ENCODE measurements at places on chromosomes 7 and 10. TPM values are rescaled to one million over a fixed set of nuclear protein-coding genes. Genes with fewer than 3 reads are reported as not detected.
A peak's percentile ranks its signal among the peaks of the same experiment; 100 is the strongest.

Gene PKD2L1
- 0.16 TPM for total RNA-seq

DNA sequence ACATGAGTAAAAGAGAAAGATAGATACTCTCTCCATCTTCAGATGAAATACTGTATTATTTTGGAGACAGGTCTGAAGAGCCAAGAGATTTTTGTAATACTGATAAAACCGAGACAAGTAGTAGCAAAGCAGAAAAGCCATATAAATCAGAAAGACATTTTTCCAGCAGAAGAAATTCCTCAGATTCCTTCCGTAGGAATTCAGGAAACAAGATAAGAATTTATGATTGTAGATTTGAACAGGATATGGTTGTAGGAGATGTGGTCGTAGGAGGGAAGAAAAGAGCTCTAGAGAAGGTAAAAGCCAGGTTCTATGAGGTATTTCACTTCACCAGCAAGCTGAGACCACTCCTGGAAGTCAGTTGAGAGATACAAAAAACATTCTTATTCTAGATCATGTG is 17.6 kb upstream of the AASS start:
- no peak for DNase-seq

Gene PMPCB
- total RNA-seq: 54.9 TPM

Gene ITIH5
- total RNA-seq: 25.5 TPM

GRCh38 chr7:28792858-28793257 is 165.3 kb downstream of the TRIL start:
- DNase-seq: no peak

Gene KEL
- 1.3 TPM for total RNA-seq

GRCh38 chr7:67525588-67525987 is 529.0 kb downstream of the TYW1 start:
- DNase-seq: no peak

GRCh38 chr7:2000746-2001321 is 231.9 kb downstream of the MAD1L1 start:
- no peak for DNase-seq

Gene GPR158
- 0.21 TPM for total RNA-seq

DNA sequence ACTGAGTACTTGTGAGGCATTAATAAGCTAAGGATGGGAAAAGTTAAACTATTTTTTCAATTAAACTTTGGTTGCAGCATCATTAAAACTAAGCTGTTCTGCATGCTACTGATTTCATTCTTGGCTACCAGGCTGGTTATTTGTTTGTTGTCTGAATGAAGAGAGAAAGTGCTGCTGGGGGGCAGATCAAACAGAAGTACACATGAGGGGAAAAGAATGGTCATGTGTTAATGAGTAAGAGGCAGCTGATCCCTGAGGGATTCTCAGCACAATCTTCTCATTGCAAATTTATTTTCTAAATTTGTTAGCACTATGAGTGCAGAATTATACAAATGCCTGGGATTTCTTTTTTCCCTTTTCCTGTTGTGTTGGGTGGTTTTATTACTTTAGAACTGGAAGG is 213.2 kb upstream of the HPS1 start:
- DNase-seq: no peak

GRCh38 chr10:128007971-128008370 is 101.1 kb downstream of the PTPRE start:
- DNase-seq: no peak

DNA sequence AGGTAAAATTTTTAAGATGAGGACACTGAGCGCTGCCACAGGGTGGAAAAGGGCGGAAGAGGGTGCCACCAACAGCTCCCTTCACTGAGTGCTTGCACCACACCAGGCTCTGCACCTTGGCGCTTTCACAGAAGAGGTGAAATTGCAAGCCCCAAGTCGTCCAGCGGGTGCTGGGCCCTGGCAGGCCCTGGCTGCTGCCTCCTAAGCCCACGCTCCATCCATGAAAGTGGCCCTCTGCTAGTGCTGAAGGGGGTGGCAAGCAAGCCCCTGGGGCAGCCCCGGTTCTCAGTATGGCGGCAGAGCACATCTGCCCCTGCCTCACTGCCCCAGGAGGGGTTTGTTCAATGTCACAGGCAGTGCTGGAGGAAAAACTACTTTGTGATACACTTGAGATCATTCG is 95.1 kb downstream of the SLIT1 start:
- DNase-seq: no peak

DNA sequence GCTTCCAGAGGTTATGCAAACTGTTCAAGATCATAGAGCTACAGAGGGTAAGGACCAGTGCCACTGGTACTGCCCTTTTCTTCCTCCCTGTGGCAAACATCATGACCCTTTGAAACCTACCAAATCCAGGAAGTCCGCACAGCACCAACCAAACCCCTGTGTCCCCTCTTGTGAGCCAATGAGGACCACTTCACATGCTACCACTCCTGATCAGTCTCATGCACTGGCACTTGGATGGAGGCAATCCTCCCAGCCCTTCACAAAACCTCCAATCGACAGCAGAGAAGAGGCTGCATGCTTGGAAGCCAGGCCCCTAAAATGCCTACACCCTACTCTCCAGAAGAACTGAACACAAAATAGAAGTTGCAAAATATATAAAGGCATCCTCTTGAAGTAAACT is 248.0 kb downstream of the TNS3 start:
- DNase-seq: peak; percentile 29

Gene STK31
- total RNA-seq: 2.5 TPM

DNA sequence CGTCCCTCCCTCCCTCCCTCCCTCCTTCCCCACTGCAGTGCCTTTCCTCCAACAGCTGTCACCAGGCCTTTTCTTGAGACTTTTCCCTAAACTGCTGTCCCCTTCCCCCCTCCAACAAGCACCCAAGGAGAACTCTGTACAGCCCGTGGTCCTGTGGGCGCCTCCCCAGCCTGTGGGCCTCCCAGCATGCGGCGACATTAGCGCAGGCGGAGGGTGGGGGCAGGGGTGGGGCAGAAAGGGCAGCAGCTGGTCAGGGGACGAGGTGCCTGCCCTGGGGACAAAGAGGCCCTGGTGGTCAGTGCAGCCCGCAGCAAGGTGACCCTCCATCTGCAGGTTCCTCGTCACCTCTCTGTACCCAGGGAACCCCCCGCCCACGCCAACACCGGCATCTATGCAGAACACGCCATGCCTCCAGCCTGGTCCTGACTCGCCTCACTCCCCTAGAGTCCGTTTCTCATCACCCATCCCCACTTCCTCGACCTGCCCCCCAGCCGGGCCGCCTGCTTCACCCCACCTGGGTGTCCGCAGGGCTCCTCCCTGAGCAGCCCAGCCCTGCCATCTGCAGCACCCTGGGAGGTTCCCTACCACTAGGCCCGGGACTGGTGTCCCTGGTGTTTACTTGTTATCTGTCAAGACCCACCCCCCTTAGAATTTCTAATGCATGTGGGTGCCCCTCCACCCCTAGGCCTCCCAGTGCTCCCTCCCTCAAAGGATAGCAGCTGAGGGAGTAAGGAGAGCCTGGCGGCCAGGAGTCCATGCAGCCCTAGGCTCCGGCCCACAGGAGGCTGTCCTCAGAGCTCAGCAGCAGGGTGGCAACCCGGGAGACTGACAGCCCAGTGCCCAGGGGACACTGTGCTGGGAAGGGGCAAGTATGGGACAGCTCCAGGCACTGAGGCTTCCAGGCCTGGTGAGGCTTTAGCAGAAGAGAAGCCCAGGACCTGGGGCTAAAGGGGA is 147.8 kb downstream of the ARHGAP22 start:
- DNase-seq: peak; percentile 41

DNA sequence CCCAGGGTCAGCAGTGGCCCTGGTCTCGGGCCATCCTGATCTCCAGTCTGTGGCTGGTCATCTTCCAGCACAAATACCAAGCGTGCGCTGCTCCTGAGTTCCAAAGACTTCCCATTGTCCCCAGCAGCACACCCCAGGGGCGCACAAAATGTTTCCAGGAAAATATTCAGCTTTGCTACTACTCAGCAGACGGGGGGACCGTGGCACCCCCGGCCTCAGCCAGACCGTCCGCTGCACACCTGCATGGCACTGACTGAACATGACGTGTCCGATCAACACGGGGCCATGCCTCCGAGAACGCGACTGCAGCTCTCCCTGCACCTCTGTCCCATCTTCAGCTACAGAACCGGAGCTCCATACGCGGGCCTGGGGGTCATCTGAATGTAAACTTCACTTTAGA is 9.6 kb upstream of the INSIG1 start:
- DNase-seq: no peak

DNA sequence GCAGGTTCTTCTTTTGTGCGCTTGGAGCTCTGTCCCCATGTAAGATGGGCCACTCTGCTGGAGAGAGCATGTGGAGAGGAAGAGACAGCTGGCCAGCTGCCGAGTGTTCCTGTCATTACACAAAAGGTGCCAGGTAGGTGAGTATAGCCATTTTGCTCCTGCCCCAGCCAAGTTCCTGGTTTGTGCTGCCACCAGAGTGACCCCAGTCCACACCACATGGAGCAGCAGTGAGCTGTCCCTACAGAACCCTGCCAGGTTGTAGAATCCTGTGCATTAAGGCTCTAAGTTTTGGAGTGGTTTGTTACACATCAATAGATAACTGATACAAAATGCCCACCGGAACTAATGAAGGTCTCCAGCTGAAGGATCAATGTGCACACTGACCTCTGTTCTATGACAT is 84.6 kb upstream of the GHITM start:
- DNase-seq: no peak

DNA sequence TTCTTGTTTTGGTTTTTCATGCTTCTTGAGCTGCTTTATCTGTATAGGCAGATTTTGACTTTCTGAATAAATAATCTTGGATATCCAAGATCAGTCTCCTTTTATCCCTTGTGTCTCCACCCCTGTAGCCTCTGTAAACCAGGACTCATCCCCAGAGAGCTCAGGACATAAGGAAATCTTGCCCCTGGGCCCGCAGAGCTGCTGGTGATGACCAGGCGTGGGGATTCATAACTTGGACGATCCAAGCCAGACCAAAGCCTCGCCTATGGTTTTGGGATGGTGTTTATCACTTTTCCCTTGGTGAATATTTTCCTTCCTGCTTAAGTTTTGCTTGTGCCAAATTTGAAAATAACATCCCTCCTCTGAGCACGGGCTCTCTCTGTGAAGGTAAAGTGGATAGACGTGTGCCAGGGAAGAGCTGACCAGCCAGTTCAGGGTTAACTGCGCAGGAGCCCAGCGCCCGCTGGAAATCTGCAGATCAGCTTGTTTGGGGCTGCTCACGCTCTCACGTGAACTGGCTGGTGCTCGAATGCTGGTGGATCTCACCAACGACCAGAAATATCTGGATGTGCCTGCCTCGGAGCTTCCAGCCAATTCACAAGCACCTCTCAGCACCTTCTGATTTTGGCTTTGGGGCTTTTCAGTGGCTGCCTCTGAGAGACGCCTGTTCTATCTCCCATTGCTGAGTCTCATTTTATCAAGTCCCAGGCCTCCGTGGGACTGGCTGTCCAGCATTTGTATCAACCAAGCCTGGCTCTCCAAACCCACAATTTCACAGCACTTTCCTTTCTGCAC is 132.1 kb upstream of the BTBD16 start:
- DNase-seq: no peak

DNA sequence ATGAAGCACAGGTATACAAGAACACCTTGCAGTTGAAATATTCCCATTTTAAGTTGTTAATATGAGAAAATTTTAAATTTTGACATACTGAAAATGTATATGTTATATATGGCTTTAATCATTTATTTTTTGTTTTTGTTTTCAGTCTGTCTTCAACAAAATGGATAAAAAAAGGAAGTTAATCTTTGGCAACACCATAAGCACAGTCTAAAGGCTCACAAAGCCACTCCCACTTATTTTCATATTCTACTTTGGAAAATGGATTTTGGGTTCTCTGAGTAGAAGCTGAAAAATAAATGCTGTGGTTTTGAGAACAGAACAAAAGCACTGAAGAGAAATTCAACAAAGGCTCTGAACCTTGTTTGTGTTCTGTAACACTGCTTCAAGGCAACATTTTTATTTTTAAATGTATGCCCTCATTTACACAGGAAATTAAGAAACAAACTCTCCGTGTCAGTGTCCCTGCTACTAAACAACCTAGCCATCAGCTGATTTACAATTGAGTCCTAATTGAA is 81.3 kb upstream of the LRRN3 start:
- no peak for DNase-seq

Gene PRKG1
- total RNA-seq: 25.4 TPM

Gene EN2
- total RNA-seq: not detected

- DNase-seq: no peak
Measured at GRCh38 chr7:132116369-132116768, 459.9 kb downstream of the PLXNA4 start.

Gene RPEL1
- total RNA-seq: not detected

DNA sequence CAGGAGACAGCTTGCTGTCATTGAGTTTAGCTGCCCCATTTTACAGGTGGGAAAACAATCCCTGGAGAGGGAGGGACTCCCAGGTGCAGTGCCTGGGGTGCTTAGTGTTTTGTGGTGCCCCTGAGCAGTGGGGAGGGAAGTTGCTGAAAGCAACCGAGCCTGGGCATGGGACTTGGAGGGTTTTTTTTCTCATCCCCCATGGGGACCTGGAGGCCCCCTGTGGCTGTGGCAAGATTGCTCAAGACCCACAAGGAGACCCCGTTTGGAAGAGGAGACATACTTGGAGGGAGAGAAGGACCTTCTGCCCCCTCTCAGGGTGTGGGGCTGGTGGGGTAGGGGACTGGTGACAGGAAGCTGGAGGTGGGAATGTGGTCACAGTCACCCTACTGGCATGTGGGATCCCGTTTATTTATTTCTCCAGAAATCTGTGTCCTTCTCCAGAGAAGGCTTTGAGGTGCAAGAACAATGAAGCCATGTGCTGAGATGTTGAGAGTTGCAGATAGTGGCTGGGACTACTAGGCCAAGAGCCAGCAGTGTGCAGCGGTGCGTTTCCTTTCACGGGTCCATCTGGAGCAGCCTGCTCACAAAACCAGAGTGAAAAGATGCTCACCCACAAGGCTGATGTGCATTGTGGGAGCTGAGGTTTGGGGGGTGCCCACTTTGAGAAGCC is 21.5 kb downstream of the ZMIZ1 start:
- DNase-seq: no peak

DNA sequence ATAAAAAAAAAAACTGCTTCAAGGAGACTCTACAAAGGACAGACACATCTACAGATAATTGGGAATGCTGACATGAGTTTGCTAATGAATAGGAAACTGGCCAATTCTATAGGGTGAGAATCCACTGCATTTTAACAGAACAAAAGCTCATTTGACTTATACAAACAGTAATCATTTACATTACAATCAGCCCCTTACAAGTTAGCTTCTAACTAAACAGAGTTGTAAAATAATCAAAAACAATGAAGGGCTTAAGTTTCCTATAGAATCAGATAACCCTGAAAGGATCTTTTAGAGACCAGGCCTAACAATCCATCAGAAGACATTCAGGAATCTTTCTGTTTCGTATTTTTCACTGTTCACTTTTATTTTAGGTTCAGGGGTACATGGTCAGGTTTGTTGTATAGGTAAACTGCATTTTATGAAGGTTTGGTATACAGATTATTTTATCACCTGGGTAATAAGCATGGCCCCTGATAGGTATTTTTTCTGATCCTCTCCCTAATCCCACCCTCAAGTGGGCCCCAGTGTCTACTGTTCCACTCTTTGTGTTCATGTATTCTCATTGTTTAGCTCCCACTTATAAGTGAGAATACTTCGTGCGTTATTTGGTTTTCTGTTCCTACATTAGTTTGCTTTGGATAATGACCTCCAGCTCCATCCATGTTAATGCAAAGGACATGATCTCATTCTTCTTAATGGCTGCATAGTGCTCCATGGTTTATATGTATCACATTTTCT is 131.3 kb upstream of the NOBOX start:
- DNase-seq: no peak
